Activated CD8-positive, alpha-beta memory T cell treated with anti-CD3 and anti-CD28 coated beads for 36 hours (primary cell): ENCODE measurements at places on chromosomes 3 and 15. TPM values are rescaled to one million over a fixed set of nuclear protein-coding genes. Genes with fewer than 3 reads are reported as not detected.

Gene FEZF2
- total RNA-seq = not detected

Gene TMEM158
- total RNA-seq = not detected

Gene UROC1
- not detected for total RNA-seq

Gene GP5
- 0.31 TPM for total RNA-seq

Gene CAMK2N2
- 0.69 TPM for total RNA-seq

Gene KCNMB2
- total RNA-seq = not detected

Gene CDCP1
- total RNA-seq = 1.7 TPM

Gene TEX55
- total RNA-seq = not detected
